ENCODE measurements at places on chromosomes 16 and 17.

- no peak for DNase-seq
These were observed 12.9 kb downstream of the TRPV2 start for GRCh38 chr17:16428098-16428882.

GRCh38 chr16:84292011-84292410 lies 2.7 kb upstream of the WFDC1 start:
- DNase-seq: no peak

DNA sequence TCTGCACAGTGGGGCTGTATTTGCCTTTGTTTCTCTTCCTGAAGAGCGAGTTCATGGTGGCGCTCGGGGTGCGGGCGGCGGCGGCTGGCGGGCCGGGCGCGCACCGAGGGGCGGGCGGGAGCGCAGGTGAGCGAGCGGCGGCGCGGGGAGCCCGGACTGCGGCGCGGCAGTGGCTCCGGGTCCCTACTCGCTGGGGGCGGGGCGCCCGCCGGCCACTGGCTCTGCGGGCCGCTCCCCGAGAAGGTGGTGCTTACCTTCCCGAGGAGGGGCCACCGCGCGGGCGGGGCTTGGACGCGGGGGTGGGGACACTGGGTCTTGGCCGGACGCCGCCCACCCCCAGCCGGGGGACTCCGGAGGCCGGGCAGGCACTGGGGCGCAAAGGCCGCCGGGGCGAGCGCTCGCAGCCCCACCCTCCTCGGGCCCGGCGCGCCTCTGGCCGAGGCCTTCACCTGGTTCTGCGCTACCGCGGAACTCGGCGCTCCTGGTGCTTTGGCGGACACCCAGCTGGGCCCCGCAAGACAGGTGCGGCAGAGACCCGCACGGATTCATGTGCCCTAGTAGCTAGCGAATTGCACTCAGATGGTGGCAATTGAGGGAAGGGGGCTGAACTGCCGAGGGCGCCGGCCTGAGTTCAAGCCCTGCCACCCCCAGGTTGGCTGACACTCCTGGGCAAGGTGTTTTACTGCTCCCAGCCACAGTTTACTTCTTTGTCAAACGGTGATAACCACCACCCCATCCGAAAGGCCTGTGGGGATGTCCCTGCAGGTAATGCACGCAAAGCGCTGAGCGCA lies at the start of gene PPL:
Gene PPL (minus strand): TSS at position 158 of the 791 bp plus-strand sequence. CDS start 103 bp downstream, at position 55.
- DNase-seq: no peak

- DNase-seq: peak; percentile 79
These were observed 1.3 kb downstream of the MAZ start for GRCh38 chr16:29807426-29808218.

DNA sequence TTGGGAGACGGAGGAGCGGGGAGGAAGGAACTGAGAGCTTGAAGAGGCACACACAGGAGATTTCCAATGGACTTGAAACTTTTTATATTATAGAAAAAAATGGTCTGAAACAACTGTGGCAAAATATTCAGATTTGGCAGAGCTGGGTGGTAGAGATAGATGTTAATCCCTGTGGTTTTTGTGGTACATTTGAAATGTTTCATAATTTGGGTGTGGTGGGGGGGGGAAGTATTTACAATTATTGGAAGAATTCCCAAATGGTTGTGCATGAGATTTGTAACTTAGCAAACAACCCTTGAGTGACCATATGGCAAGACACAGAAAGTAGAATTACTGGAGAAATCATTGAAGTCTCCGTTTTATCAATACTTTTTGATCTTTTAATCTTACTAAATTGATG lies 588.8 kb upstream of the PSMD7 start:
- DNase-seq: no peak

DNA sequence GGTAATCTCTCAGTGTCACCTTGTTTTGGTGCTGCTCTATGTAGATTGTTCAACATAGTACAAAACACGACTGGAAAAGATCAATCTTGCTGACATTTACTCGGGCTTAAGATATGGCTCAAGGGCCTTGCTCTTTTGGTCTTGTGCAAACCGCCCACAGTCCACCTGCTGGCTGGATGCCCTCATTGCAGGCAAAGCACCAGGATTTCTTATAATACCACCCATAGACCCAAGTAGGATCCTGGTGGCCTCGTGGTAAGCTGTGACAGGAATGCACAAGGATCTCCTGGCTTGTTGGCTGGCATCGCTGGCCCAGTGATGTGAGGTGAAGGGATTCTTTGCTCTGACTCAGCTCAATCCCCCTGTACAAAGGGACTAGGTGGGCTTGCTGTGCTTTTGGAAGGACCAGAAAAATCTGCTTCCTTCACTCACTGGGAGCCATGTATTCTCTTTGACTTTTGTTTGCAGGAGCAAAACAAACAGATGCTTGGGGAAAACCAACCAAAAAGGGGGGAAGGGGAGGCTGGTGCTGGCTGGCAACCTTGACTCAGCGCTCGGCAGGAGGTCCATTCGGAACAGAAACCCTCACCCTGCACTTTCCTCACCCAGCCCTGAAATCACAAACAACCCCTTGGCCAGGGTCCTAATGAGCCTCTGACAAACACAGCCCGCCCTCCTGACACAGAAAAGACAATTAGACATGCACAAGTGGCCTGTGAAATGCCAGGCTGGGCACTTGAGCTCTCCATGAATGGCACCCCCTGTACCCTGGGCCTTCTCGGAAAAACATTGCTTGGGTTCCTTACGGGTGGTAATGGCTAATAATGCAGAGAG lies 36.6 kb upstream of the MED9 start:
- DNase-seq: peak; percentile 38

- DNase-seq: no peak
These were observed 8.2 kb upstream of the RSKR start for GRCh38 chr17:28622186-28622585.

DNA sequence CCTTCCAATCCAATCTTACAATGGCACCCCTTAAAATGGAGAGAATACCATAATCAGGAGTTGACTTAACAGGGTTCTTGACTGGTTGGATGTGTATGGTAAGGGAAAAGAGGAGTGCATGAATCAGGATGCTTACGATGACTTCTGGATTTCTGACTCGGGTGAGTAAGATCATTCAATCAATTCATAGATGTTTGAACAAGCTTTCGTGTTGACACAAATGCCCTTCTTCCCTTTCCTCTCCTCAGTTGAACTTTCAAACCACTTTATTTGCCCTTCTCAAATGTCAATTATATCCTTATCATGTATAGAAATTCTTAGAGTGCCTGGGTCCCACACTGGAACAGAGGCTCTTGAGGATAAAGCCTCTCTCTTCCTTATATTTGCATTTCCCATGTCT lies 25.9 kb downstream of the ABCC12 start:
- no peak for DNase-seq

- DNase-seq: no peak
These were observed 1.1 kb downstream of the KANSL1 start for GRCh38 chr17:46192189-46192438.

DNA sequence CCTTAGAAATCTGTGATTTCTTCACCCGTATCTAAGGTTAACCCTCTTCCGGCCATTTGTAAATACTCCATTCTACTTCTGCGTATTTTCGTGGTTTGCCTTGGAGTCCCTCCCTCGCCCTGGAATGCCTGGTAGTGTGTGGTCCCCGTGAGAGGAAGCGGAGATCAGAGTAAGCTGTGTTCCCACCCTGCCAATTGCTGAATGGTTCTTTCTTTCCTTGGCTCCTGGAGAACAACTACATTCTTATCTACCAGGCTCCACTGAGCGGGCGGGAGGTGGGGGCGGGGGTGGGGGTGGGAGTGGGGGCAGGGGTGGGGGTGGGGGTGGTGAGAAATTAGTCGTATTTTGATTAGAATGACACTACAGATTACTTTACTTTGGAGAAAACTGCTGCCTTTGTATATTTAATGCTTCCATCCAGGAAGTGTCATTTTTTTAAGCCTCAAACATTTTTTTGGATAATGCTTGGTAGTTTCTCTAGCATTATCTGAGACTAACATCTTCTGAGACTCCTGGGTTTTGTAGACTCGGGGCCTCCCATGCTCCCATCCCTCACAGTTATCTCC lies 20.9 kb upstream of the FASN start:
- DNase-seq: no peak

GRCh38 chr16:24694931-24695330 lies 34.5 kb upstream of the TNRC6A start:
- no peak for DNase-seq

DNA sequence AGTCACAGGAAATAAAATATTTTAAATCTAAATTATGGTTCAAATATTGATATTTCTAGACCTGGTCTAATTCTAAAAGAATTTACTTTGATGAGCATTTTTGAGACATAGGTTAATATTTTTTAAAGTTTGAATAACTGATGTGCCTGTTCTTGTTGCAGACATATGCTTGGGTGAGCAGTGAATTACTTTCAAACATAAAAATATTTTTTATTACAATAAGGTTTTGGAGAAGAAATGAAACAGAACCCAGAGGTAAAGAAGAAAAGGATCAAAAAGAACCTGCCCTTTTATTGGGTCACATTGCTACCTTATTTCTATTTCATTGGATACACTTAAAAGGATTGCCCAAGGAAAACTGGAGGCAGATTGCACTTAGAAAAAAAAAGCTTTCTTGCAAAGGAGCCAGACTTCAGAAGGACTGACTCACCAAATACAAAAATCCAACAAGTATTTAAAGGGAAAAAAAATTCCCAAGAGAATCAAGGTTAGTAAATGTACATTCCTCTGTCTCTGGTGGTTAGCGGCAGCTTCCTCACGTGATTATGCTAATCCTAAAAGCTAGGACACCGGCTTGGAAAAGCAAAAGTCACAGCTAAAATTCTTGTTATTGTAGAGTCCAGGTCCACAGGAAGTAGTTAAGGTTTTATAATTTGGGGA lies 18.5 kb downstream of the ENPP7 start:
- no peak for DNase-seq

GRCh38 chr17:57455063-57455914 lies 199.0 kb downstream of the MSI2 start:
- DNase-seq: no peak

DNA sequence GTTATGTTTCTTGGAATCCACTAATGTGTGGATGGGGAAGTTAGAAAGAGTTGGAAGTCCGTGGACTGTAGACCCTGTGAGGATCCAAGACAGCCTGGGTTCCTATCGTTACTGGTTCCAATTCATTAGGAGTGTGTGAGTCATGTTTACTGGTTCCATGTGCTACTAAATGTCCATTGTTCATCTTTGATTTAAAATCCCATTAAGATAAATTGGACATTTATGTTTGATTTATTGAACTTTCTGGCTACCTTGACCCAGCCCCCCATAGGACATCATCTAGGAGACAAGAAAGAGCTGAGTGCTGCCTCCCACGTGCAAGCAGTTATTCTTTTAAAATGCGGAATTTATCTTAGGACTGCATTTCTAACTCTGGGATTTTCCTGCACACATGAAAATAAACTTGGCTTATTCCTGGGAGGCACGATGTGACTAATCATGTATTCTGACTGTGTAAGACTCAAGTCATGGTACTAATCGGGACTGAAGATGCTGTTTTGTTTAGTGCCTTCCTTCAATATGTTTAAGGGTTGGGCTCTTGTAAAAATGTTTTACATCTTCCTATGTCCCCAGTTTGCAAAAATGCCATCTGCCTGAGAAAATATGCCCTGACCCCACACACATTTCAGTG lies 53.4 kb downstream of the RGS9 start:
- no peak for DNase-seq

DNA sequence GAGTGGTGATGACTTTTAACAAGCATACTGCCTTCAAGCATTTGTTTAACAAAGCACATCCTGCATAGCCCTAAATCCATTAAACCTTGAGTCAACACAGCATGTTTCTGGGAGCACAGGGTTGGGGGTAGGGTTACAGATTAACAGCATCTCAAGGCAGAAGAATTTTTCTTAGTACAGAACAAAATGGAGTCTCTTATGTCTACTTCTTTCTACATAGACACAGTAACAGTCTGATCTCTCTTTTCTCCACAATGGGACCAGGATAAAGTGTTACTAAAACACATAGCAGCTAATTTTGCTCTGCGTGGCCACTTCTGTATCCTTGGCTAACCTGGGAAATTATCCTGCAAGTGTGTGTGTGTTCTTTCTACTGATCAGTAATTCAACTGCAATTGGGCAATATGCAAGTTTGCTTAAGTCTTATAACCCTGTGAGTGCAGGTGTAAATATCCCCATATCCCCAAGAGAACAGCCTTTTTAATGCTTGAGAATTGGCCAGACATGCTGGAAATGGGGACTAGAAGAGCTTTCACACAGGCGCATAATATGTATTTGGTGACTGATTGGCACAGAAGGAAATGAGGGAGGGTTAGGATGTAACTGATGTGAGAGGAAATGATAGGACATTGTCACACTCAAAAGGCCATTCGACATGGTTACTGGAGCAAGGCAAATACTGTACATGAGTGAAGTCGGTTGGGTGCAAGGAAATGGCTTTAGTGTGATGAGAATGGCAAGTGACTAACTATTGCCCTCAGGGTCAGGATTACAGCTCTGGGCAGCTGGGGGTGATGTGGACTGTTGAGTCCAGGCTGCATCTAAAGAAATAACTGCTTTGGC lies 10.8 kb upstream of the ANKS4B start:
- DNase-seq: no peak

GRCh38 chr17:69870091-69870530 lies 204.9 kb upstream of the KCNJ16 start:
- no peak for DNase-seq

- no peak for DNase-seq
These were observed 43.7 kb upstream of the METRNL start for GRCh38 chr17:83035722-83036121.

DNA sequence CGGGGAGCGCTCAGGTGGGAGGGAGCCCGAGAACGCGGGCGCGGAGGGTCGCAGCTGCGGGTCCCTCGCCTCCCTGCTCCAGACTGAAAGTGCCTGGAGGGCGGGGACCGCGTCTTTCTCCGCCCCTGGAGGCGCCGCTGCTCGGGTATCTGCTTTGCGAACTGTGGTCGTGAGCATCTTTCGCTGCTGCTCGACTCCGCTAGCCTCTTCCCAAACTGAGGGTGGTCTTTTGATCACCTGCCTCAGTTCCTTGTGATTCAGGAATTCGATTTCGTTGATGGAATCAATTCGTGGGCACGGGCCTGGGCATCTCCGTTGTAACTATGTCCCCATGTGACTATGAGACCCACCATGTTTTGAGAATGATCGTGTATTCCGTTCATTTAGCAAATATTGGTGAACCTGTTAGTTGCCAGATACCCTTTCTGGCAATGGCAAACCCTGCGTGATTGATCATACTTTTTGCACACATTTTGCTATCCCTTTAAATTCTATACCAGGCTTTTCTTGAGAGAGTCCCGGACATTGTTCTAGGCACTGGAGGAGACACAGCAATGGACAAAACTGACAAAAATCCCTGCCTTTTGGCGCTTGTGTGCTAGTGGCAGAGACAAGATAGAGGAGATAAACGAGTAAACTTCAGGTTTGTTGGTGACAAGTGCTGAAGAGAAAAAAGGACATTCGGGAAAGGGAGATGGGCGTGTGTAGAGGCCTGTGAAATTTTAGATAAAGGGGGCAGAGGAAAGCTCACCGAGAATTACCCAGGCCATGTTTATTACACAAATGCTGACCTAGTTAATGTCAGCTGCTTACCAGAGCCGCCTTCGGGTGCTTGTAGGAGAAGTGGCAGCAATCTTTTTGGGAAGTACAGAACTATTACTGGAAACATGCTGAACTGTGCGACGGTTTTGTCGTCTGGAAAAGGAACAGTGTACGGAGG lies 948 bp downstream of the UTP18 start:
- DNase-seq: no peak
